GM12864 (cell line): ENCODE measurements at places on chromosomes 2 and 18.

GRCh38 chr2:119546447-119546767 lies 2.2 kb downstream of the CFAP221 start:
- DNase-seq: no peak

DNA sequence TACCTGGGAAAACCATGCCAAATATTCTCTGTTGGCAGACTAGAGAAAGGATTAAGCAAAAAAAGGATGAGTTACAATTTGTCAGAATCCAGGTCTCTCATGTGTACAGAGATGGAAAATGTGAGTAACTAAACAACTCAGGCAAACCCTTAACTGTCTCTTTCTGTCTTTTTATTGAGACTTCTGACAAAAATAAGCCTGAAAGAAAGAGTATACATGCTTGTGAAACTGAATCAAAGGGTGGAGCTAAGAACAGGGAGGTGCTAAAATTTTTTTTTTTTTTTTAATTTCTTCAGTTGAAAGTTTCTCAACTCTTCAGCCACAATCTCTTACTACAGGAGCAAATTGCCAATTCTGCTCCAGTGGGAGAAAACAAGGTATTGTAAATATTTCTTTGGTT lies at the start of gene SERPINB10:
SERPINB10 (plus strand) TSS at position 295 of the 400 bp plus-strand sequence. CDS start 7,553 bp downstream, outside the sequence.
- DNase-seq: peak; percentile 24

GRCh38 chr2:134189009-134189720 lies 64.7 kb upstream of the MGAT5 start:
- DNase-seq: no peak

GRCh38 chr2:43393918-43394317 lies 167.5 kb upstream of the ZFP36L2 start:
- no peak for DNase-seq

- no peak for DNase-seq
Measured at GRCh38 chr2:42902939-42903709, 110.7 kb upstream of the HAAO start.

- no peak for DNase-seq
Measured at GRCh38 chr2:130749078-130749477, 6.3 kb upstream of the AMER3 start.

- no peak for DNase-seq
Measured at GRCh38 chr2:114219456-114219855, 223.0 kb upstream of the DPP10 start.

GRCh38 chr2:190404487-190404886 lies 3.7 kb upstream of the MFSD6 start:
- DNase-seq: no peak

GRCh38 chr2:123696021-123696420 lies 329.1 kb upstream of the CNTNAP5 start:
- no peak for DNase-seq

- no peak for DNase-seq
Measured at GRCh38 chr2:150160058-150160457, 327.4 kb downstream of the RND3 start.

- DNase-seq: no peak
Measured at GRCh38 chr2:10193851-10194820, 71.6 kb downstream of the RRM2 start.

DNA sequence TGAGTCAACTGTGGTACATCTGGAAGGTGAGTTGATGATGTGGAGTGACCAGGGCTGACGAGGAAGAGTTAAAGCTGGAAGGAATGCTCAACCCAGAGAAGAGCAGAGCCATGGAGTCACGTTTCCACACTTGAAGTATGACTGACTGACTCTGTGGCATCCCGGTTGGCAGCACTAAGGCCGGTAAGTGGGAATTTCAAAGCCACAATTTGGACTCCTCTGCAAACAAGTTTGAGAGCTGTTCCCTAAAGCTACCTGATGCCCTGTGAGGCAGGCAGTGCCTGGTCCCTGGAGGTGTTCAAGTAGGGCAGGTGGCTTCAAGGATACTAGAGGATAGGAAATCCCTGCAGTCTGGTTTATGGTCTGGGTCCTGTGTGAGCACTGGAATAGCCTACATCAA lies 69.3 kb upstream of the ITGB6 start:
- DNase-seq: no peak

- no peak for DNase-seq
Measured at GRCh38 chr2:225136552-225136951, 94.3 kb upstream of the DOCK10 start.

DNA sequence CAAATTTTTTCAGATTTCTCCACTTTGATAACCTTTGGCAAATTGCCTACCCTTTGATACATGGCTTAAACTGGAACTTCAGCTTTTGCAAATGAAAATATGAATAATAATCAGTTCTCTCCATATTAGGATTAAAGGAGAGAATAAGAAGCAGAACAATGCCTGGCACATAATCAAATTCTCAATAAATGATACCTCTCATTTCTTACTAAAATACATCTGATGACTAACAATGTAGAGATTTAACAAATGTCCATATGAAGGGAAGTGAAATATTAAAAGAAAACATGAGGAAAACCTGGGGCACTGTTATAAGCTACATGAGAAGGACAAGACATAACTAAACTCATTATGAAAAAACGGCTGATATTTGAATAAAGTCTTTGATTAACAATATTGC lies 1103.6 kb downstream of the LRP1B start:
- DNase-seq: no peak

DNA sequence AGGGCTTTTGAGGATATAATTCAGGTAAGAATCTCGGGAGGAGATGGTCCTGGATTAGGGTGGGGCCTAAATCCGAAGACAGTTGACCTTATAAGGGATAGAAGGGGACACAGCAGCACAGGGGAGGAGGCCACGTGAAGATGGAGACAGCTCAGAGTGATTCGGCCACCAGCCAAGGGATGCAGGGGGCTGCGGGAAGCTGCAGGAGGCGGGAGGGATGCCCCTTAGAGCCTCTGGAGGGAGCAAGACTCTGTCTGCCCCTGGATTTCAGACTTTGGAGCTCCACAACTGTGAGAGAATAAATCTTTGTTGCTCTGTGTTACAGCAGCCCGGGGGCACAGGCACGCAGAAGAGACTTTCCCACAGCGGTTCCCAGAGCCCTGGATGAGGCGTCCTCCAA lies 143.7 kb downstream of the ASB1 start:
- no peak for DNase-seq

DNA sequence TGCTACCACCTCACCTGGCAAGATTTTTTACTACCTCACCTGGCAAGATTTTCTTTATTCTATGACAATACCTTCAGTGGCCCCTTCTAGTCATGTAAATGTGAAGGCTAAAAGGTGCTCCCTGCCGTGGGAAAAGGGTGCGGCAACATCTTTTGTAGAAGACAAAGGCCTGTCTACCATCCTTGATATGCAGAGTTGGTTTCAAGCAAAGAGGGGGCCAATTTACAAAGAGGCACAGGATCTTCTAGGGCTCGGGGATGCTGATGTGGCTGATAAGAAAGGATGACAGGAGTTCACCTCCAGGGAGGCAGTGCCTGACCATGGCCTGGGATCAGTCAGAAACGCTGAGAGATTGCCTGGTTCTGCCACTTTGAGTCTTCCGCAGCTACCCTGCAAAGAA lies 165.4 kb upstream of the SLC1A4 start:
- no peak for DNase-seq

GRCh38 chr2:95344215-95344583 lies 47.1 kb downstream of the KCNIP3 start:
- no peak for DNase-seq
